Right renal pelvis (tissue), 4 donors: ENCODE measurements at places on chromosomes 1 and 21. TPM values are rescaled to one million over a fixed set of nuclear protein-coding genes. Genes with fewer than 3 reads are reported as not detected.

- DNase-seq: no peak
Observed at GRCh38 chr1:77394166-77394565, 112.3 kb downstream of the AK5 start.

COL6A2 gene
- polyA plus RNA-seq: 194 TPM

SELENBP1 gene
- 53.5 TPM for polyA plus RNA-seq

DNA sequence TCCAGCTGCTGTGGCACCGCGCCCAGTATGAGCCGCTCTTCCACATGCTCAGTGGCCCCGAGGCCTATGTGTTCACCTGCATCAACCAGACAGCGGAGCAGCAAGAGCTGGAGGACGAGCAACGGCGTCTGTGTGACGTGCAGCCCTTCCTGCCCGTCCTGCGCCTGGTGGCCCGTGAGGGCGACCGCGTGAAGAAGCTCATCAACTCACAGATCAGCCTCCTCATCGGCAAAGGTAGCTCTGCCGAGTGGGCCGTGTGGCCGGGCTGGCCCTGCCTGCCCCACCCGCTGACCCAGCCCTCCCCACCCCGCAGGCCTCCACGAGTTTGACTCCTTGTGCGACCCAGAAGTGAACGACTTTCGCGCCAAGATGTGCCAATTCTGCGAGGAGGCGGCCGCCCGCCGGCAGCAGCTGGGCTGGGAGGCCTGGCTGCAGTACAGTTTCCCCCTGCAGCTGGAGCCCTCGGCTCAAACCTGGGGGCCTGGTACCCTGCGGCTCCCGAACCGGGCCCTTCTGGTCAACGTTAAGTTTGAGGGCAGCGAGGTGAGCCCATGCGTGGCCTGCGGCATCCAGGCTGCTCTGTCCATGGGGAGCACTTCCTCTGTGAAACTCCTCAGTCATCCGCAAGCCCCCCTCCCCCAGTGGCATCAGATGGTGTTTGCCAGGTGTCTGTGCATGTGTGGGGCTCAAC, 64.2 kb downstream of the PIK3CD start:
- no peak for DNase-seq

LELP1 gene
- polyA plus RNA-seq: not detected

DNA sequence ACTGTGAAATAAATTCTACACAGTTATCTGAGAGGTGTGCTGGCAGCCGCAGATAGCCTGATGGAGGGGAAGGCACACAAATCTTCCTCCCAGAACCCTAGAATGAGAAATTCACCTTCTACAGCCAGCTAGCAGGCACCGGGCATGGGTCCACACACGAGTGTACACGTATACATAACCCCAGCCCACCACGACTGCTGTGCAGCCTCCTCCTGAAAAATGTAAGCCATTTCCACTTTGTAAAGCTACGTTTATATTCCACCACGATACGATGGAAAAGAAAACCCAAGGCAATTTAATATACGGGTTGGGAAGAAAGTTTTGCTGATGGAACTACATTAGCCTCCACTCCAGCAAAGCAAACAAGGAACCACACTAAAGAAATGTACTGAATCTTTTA, 1.8 kb downstream of the BTG3 start:
- peak; percentile 3 for DNase-seq
